Uterus (tissue), 4 donors: ENCODE measurements at places on chromosomes 4 and X. TPM values are rescaled to one million over a fixed set of nuclear protein-coding genes. Genes with fewer than 3 reads are reported as not detected.

KLB gene
- not detected for total RNA-seq

PCYT1B gene
- total RNA-seq, result 7.8 TPM

DNA sequence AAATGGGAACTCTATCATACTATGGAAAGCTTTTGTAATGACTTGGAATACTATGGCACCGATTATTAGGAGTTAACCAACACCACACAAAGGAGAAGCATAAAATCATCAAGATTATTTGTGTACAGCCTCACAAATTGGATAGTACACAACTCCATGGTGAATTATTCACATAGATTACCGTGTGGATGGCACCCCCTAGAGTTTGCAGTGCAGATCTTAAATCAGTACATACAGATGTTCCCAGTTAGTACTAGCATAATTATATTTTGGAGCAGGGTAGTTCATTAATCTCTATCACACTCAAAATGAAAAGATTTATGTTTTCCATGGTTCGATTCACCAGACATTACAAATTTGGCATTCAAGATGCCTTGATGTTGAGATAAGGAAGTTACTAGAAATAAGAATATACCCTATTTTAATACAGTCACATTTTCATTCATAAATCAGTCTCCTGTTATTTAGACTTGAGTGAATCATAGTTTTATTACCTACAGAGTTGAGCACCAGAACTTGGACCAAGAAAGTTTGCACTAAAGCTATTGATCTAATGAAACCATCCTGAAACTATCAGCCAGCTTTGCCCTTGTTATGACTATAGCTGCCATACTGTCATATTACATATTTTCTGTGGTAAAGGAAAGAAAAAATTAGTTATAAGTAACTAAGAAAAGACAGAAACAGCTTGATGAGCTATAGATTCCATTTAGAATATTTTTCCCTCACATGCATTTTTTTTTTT lies 531.8 kb downstream of the GLUD2 start:
- H3K36me3 ChIP-seq, result no peaks in the 10 kb centered on the region
- no peak for DNase-seq
- no peak overlapping the region for H3K27ac ChIP-seq
- H3K4me1 ChIP-seq, result no peaks in the 10 kb centered on the region
- H3K4me3 ChIP-seq, result no peak overlapping the region
- no peaks in the 10 kb centered on the region for H3K27me3 ChIP-seq

- no peak overlapping the region for H3K4me3 ChIP-seq
- no peaks in the 10 kb centered on the region for H3K36me3 ChIP-seq
- H3K27ac ChIP-seq, result no peak overlapping the region
- no peak for DNase-seq
These were observed 650.3 kb upstream of the ATOH1 start for GRCh38 chr4:93178279-93178678.

DNA sequence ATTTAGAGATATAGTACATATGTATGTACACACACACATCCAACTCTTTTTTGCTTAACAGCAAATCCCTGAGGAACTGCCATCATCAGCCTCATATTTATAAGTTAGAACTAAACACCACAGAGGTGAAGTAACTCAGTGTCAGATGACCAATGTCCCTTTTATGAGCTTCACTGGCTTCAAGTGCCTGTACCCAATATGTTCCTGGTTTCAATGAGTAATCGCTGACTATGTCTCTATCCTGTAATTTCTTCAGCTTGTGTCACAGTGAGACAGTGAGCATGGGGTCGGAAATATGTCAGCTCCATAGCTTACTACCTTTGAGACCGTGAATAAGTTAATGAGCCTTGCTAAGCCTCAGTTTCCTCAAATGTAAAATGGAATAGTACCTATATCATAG lies 136.2 kb upstream of the RASGEF1B start:
- DNase-seq, result no peak
- H3K4me3 ChIP-seq, result no peak overlapping the region
- H3K36me3 ChIP-seq, result no peaks in the 10 kb centered on the region
- no peaks in the 10 kb centered on the region for H3K4me1 ChIP-seq
- H3K27ac ChIP-seq, result no peak overlapping the region

PRKG2 gene
- total RNA-seq, result 0.18 TPM

AMTN gene
- not detected for total RNA-seq

MTNR1A gene
- total RNA-seq, result not detected

CNGA1 gene
- not detected for total RNA-seq

- DNase-seq, result peak; percentile 27
- H3K4me3 ChIP-seq, result no peak overlapping the region
- no peak overlapping the region for H3K27ac ChIP-seq
- H3K4me1 ChIP-seq, result no peaks in the 10 kb centered on the region
These were observed 89.6 kb upstream of the PRPS2 start for GRCh38 chrX:12701628-12702027.

VCX2 gene
- total RNA-seq, result not detected

- no peaks in the 10 kb centered on the region for H3K4me1 ChIP-seq
- no peaks in the 10 kb centered on the region for H3K36me3 ChIP-seq
- no peak overlapping the region for H3K27ac ChIP-seq
- H3K27me3 ChIP-seq, result no peaks in the 10 kb centered on the region
- no peak for DNase-seq
These were observed 12.0 kb upstream of the SLC2A9 start for GRCh38 chr4:10033191-10033881.

- no peaks in the 10 kb centered on the region for H3K36me3 ChIP-seq
- no peak overlapping the region for H3K4me3 ChIP-seq
- no peaks in the 10 kb centered on the region for H3K27me3 ChIP-seq
- no peak overlapping the region for H3K27ac ChIP-seq
These were observed 144.6 kb upstream of the KIT start for GRCh38 chr4:54513204-54513603.

CCSER1 gene
- total RNA-seq, result 54.7 TPM
